ENCODE measurements at places on chromosomes 2 and 18. TPM values are rescaled to one million over a fixed set of nuclear protein-coding genes. Genes with fewer than 3 reads are reported as not detected.

The MARCO gene
- not detected for total RNA-seq

The RIT2 gene
- total RNA-seq: not detected

The MAP2 gene
- total RNA-seq: 1.3 TPM

The FASTKD2 gene
- 33.7 TPM for total RNA-seq

The ME2 gene
- total RNA-seq: 38.9 TPM

The PID1 gene
- total RNA-seq: 3.6 TPM

The SIX2 gene
- 0.72 TPM for total RNA-seq

The CHRNA1 gene
- total RNA-seq: not detected

The CDK15 gene
- total RNA-seq: not detected

The IL36B gene
- 0.37 TPM for total RNA-seq

The MFSD2B gene
- total RNA-seq: 0.20 TPM

The ZNF385B gene
- not detected for total RNA-seq

The SMCHD1 gene
- 14.8 TPM for total RNA-seq

The C2orf15 gene
- 0.99 TPM for total RNA-seq

The CCDC121 gene
- total RNA-seq: 4.6 TPM

The CMPK2 gene
- total RNA-seq: 1.3 TPM

The SERPINB2 gene
- not detected for total RNA-seq

The TMEM163 gene
- total RNA-seq: not detected

The OTOS gene
- not detected for total RNA-seq

The C2orf92 gene
- total RNA-seq: 1.0 TPM

The BMP10 gene
- total RNA-seq: not detected

The SERPINB13 gene
- total RNA-seq: not detected

The DLX1 gene
- total RNA-seq: 3.2 TPM

The MYL1 gene
- total RNA-seq: not detected
